Cortex of kidney (tissue), 1 donor: ENCODE measurements at places on chromosomes 5 and 9.

DNA sequence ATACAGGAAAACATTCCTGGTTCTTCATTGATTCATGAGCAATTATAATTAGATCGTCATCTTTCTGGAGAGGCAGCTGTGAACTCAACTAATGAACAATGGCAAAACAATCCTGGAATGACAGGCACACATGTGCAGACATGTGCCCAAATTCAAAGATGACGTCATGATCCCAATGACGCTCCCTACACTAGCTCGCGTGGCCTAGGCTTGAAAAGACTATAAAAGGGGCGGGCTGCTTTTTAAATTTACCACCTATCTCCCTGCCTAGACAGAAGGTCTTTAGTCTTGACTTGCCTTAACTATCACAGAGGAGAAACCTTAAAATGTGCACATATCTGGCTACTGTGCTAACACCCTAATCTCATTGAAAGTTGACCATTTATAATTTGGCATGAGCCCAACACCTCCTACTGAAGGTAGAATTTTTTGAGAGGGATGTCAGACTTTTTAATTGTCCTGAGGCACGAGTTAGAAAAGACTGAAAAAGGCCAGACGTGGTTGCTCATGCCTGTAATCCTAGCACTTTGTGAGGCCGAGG lies 88.2 kb downstream of the PRRT1B start:
- DNase-seq, result no peak

- no peak for DNase-seq
These were observed 24.0 kb upstream of the FAM120AOS start for GRCh38 chr9:93477397-93477796.

DNA sequence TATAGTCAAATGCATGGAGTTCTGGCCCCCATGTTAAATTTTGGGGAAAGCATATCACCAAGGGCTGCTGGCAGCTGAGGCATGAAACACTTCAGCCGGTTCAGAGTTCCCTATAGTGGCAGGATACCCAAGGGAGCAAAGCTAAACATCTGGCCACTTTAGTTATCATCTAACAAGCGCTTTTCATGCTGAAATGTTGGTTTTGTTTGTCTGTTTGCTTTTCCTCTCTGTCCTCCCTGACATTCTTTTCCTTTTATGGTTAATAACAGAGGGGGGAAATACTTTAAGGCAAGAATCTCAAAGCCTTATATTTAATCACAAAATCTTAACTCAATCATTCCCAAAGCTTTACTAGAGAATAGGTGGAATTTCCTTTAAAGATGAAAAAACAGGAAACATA lies 11.9 kb downstream of the APBA1 start:
- DNase-seq, result no peak

DNA sequence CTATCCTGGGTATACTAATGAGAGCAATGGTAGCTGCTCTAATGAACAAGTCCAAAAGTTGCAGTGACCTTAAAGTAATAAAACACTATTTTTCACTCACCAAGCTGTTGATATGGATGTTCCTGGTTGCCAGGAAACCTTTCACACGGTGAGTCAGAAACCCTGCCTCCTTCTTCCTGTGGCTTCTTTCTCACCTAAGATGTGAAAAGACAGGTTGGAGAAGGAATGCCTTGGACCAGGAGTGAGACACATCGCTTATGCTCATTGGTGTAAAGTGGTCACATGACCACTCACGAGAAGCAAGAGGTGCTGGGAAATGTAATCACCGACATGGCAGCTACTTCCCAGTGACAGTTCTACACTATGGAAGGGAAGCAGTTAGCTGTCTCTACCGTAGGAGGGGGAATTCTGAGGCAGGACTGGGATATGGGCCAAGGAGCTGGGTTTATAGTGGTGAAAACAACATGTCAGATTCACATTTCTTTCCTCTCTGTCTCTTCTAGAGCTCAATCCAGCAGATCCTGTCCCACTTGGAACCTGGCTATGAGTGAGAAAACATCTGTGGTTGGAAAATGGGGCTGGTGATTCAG lies 320.4 kb upstream of the KLF4 start:
- no peak for DNase-seq

DNA sequence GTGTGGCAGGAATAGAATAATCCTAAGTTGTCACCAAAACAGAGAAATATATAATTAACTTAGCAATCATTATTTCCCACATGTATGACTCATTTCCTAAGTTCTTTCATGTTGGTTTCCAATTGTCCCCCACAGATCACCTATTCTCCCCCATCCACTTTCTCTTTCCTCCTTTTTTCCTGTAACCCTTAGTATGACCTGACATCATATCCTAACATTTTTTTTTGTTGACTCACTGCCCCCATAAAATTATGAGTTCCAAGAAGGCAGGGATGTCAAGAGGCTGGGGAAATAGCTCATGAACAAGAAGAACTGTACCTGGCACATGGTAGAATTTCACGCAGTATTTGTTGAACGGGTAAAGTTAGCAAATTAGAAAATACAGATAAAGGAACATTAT lies 186.7 kb downstream of the DCP2 start:
- DNase-seq, result no peak
